ENCODE measurements at places on chromosomes 5 and 9.

DNA sequence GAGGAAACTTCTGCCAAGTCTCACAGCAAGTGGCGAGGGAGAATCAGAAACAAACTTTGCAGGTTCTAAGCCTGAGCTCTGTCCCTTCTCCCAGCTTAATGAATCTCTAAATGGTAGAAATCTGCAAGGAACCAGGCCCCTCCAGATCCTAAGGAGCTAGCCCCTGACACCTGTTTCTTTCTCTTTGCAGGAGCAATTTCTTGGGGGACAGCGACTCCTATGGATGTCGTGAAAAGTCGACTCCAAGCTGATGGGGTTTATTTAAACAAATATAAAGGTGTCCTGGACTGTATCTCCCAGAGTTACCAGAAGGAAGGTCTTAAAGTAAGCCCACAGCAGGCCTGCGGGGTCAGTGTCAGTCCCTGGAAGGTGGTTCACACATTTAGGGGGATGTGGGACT lies 21.8 kb downstream of the IL9 start:
- no peak for DNase-seq

DNA sequence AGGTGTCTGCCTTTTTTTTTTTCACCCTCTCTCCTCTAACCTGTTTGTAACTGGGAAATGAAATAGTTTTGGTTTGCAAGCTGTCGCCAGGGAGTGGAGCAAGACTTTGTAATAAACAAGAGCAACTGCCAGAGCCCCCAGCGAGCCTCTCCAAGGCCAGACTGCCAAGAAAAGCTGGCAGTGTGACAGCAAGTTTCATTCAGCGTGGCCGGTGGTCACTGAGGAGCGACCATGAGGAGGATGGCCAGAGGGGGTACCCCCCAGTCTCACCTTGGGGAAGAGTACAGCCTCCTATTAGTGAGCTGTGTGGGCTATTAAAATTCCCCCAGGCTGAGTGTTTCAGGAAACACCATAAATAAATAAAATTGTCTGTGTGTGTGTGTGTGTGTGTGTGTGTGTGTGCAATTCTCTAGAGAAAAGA lies 49.9 kb downstream of the ZFAND5 start:
- no peak for DNase-seq

GRCh38 chr5:14864181-14864812 lies 7.3 kb downstream of the ANKH start:
- no peak for DNase-seq

DNA sequence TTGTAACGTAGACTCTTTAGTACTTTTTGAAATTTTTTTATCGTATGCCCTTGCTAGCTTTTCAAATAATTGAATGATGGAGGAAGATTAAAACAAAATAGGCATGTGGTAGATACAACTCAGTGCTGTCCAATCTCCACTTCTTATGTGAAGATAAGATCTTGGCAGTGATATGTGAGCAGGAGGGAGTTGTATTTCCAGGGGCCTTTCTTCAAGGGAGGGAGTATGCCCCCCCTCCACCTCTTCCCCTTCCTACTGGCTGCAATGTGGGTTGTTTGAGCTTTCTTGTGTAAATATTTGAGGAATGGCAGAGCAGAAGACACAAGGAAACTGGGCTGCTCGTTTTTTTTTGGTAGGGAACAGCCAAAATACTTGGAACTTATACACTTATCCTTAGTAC lies 374.9 kb downstream of the PSAT1 start:
- DNase-seq: no peak

- DNase-seq: no peak
Measured at GRCh38 chr5:157485811-157486210, 25.8 kb downstream of the NIPAL4 start.

- no peak for DNase-seq
Measured at GRCh38 chr5:181203093-181203711, 1.8 kb downstream of the TRIM7 start.

GRCh38 chr9:90815183-90815943 lies 13.7 kb downstream of the SYK start:
- DNase-seq: no peak

Data from activated CD4-positive, alpha-beta T cell treated with anti-CD3 and anti-CD28 coated beads, Interleukin-2, Interleukin-4, amounts not matched to agents 100 ng/mL and 50 ng/mL, durations not matched to agents 16 hours and 8 hours (primary cell).